Epithelial cell of proximal tubule (primary cell): ENCODE measurements at places on chromosomes 16 and 17.

DNA sequence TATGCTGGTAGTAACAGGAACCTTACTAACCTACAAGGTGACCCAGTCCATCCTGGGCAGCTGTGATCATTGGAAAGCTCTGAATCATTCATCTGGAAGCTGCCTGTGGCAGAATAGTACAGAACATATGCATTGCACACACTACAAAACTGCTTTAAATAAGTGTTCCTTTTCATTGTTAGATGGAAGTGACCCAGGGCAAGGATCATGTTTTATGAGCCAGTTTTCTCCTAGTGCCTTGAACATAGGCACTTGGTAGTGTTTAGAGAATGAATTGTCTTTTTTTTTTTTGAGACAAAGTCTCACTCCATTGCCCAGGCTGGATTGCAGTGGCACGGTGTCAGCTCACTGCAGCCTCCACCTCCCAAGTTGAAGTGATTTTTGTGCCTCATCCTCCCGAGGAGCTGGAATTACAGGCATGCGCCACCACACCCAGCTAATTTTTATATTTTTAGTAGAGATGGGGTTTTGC, 55.4 kb downstream of the TENT4B start:
- no peak for DNase-seq

DNA sequence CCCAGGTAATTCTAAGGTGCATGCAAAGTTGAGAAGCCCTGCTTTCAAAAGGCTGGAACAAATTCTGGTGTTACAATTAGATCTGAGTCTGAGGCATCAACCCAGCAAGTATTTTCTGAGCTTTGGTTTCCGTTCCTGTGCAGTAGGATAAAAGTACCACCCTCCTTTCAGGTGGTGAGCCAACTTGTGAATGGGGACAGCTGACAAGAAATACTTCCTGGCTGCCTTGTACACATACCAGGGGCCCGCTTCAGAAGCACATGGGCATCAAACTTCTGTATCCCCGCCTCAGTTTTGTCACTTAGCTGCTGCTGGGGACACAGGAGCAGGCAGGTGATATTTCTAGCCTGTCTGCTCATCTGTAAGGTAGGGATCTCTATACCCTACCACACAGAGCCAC, 252.2 kb downstream of the CPPED1 start:
- DNase-seq = no peak

- DNase-seq = no peak
Observed at GRCh38 chr16:56936950-56937349, 5.0 kb downstream of the HERPUD1 start.

DNA sequence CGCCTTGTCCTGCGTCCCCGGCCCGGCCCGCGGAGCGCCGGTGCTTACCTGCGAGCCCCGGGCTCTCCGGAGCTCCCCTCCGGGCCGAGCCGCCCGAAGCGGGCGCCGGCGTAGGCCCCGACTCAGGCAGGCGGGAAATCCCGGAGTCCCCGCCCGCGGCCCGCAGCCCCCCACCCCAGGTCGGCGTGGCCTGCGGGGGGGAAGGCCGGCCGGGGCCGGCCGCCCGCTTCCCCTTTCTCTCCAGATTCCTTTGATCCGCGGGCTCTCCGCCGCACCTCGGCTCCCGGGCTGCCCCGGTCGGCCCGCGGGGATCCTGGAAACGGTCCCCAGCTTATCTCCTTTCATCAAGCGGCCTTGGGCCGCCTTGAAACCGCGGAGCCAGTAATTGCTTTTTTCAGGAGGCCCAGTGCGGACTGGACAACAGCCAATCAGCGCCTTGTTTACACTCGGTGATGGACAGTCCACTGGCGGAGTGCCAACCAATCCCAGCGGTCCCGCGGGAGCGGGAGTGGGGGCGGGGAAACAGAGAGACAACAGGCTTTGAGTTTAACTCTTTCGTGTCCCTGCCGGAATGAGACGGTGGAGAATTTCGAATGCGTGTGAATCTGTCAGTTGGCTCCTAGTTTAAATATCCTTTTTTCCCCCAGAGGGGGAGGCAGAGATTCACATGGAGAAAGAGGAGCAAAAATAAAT, 1.4 kb upstream of the BAHCC1 start:
- DNase-seq = peak; percentile 91

- no peak for DNase-seq
Observed at GRCh38 chr17:65684631-65685030, 123.2 kb upstream of the AXIN2 start.

DNA sequence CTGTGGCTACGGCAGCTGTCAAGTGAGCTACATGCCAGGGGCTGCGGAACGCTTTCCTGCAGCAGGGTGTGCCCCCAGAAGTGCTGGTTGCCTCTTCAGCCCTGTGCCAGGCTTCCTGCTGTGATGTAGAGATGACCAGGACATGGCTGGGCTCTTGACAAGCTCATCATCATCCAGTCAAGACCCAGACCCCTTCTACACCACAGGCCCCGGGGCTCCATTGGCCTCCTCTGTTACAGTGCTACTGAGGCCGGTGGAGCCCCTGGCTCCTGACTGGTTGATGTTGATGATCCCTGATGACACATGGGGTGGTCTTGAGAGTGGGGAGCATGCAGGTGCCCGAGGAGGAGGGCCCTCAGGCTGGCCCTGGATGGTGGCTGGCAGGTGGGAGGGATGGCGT, 50.1 kb downstream of the B9D1 start:
- no peak for DNase-seq

DNA sequence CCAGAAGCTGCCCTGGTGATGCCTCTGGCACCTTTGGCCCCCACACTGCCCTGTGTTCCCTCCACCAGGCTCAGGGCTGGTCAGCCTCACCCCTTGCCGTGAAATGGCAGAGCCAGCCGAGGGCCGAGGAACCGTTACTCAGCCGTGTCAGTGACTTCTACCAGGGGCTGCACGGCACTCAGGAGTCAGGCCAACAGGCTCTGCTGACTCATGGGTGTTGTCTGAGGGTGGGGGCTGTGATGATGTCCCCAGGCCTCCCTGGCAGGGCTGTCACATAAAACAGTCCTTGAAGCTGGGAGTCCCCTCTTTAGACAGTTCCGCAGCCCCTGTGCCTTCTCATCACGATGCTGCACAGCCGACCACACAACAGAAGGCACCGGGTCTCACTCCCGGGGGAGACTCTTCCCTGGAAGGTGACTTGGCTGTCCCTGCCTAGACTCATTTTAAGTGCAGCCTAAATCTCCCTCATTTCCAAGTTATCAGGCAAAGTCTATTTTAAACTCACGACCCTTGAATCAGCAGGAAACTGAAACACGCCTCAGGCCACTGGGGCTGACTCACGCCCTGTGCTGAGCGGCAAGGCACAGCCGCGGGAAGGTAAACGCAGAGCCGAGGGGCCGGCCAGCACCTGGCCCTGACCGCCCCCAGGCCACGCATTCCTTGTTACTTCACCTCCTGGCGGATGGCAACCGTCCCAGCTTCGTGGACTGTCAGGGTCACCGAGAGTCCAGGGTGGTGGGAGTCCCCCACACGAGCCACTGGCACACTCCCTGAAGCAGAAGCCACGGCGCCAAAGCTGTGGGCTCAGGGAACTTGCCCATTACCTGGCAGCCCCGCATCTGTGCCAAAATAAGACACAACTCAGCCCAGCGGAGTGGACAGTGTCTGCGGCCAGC, 102.6 kb downstream of the ZNF778 start:
- no peak for DNase-seq

DNA sequence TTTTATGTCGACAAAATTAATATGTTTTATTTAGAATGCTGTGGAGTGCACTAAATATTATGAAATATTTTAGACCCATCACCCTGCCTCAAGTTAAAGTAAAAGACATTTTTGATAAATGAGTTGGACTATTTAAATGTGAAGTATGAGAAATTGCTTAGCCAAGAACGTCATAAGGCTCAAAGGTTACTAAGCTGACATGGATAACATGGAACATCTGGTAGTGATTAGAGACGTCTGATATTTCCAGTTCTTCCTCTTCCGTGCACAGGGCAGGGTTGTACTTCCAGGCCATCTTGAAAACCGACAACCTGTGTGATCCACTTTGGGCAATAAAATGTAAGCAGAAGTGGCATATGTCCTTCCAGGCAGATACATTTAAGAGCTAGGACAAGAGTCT, 7.2 kb upstream of the CCL8 start:
- no peak for DNase-seq

GRCh38 chr17:82752371-82753200, 721 bp downstream of the TBCD start:
- DNase-seq = no peak

DNA sequence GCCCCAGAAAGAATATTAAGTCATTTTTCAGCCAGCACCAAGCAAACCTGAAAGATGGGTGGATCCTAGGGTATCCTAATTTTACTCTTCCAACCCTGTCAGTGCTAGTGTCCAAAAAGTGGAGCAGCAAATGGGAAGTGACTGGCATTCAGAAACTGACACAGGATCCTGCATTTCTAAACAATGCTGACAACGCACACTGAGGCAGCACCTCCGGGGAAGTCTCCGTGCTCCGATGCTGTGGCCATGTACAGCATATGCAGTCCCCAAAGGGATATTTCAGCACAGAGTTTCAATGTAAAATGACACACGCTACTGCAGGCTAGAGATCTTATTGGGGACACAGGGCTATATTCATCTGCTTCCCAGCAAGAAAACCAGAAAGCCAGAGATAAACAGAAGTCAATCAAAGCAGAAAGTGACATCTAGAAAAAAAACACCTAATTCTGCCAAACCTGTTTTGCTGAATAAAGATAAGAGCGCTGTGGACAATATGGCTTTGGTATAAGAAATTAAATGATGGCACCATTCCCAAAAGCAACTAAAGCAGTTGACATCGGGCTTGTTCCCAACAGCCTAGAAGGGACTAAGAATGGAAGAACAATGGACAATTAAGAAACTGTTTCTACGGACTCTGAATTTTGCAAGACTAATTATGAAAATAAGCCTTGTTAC, 17.3 kb downstream of the XYLT1 start:
- DNase-seq = no peak

DNA sequence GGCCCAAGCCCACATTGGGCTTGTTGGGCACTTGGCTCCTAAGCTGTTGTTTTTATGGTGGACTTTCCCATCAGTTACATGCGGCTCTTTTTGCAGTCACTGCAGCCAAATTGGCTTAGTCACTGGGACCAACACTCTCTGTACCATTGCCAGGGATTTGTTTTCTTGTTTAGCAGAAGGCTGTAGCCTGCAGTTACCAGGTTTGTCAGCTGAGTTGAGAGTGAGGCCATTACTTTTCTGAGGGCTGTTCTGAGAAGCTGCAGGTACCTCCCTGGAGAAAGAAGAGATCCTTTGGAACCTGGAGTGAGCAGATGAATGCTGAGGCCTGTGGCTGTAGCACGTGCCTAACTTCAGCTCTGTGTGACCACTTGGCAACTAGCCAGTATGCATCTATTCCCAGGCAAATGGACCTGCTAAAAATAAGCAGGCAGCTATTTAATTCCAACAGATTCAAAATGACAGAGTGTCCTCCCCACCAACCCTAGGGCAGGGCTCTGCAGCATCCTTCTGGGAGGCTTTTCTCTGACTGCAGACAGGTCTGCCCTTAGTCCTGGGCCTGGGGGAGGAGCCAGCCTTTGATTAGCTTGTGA, 12.9 kb downstream of the AKAP1 start:
- peak; percentile 61 for DNase-seq

DNA sequence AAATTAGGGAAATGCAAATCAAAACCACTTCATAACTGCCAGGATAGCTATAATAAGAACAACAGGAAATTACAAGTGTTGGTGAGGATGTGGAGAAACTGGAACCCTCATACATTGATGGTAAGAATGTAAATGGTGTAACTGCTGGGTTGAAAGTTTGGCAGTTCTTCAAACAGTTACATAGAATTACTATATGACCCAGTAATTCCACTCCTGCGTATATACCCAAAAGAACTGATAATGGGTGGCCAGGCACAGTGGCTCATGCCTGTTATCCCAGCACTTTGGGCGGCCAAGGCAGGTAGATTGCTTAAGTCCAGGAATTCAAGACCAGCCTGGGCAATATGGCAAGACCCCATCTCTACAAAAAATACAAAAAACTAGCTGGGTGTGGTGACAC, 4.5 kb upstream of the CMTM4 start:
- no peak for DNase-seq

DNA sequence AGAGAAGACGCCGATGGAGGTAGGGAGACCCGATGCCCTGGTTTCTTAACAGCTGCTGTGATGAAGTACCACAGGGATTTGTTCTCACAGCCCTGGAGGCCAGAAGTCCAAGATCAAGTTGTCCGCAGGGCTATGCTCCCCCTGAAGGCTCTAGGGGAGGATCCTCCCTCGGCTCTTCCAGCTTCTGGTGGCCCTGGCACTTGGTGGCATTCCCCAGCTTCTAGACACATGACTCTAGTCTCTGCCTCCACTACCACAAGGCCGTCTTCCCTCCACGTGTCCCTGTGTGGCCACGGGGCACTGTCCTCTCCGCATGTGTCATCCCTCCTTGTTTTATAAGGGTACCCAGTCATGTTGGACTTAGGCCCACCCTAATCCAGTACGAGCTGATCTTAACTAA, 375.2 kb downstream of the SLC39A11 start:
- no peak for DNase-seq

DNA sequence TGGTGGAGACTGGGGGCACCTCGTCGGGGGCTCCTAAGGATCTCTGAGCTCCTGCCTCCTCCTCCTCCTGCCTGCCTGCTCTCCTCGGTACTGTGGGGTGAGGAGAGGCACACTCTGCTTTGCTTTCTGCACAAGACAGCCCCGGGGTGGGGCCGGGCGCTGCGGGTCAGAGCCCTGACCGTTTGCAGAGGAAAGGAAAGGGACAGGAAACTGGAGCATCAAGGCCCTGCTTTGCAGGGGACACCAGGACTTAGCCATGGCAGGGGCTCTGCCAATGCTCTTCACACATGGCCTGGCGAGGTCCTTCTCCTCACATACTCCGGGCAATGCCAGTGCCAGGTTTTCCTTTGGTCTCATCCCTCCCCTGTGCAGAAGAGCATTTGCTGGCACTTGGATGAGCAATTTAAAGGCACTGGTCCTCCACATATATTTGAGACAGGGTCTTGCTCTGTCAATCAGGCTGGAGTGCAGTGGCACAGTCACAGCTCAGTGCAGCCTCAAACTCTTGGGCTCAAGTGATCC, 23.8 kb upstream of the DOC2B start:
- no peak for DNase-seq

GRCh38 chr17:71392715-71393567, 727.9 kb upstream of the SOX9 start:
- no peak for DNase-seq

- DNase-seq = no peak
Observed at GRCh38 chr17:78268191-78268874, 36.9 kb downstream of the TMEM235 start.

DNA sequence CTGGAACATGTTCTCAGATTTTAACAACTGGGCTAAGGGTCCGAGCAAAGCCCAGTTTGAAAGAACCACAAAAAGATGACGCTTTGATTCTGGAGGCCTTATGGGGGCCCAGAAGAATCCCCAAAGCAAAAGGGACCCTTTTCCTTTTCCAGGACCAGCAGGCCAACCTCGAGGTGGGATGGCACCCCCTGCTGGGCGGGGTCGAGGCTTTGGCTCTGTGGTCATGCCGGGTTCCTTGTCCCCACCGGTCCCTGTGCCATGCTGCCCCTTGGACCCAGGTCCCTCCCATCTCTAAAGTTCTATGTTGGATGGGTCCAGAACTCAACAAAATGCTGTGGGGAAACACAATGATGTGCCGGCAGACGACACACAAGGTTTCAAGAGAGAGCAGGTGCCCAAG, 30.9 kb downstream of the TMEM204 start:
- no peak for DNase-seq
